ENCODE measurements at places on chromosomes 16 and 17.
A peak's percentile ranks its signal among the peaks of the same experiment; 100 is the strongest.

DNA sequence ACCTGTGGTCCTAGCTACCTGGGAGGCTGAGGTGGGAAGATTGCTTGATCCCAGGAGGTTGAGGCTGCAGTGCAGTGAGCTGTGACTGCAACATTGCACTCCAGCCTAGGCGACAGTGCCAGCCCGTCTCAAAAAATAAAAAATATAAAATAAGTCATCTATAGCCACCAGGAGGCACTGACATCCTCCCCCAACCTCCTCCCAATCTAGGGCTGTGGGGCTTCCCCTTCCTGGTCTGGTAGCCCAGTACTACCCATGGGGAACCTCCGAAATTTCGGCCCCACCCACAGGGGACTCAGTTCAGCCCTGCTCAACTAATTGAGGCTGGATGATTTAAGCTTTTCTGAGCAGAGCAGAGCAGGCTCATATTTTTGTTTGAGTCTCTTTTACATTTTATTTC is 3.2 kb downstream of the ZSCAN10 start:
- DNase-seq, result no peak

GRCh38 chr17:61394630-61395408 is 4.8 kb upstream of the TBX2 start:
- DNase-seq, result peak; percentile 10

DNA sequence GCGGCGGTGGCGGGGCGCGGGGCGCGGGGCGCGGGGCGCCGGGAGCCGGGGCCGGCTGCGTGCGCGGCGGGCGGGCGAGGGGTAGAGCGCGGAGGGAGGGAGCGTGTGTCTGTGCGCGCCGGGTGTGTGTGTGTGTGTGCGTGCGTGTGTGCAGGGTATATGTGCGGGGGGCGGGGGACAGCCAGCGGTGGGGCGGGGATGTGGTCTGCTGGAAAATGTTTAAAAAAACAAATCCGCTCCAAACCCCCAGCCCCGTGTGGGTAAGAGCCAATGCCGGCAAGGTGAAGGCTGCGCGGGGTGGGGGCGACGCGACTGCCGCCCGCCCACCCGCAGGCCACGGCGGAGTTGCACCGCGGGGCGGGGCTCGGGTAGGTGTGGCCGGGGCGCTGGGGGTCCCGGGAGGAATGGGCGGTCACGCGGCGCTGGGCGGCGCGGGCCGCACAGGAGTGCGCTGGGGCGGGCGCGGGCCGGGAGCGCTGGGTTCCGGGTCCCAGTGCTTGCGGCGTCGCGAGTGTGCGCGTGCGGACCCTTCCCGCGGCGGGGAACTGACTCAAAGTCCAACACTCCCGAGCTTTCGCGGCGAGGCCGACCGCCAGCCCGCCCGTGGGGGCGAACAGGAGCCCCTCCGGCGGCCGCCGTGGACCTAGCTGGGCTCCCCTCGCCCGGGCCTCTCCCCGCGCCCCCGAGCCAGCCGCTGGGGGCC is at the start of gene CYGB:
Gene CYGB (minus strand): TSS at position 132 of the 703 bp plus-strand sequence. CDS start 167 bp downstream, outside the sequence.
- peak; percentile 62 for DNase-seq

DNA sequence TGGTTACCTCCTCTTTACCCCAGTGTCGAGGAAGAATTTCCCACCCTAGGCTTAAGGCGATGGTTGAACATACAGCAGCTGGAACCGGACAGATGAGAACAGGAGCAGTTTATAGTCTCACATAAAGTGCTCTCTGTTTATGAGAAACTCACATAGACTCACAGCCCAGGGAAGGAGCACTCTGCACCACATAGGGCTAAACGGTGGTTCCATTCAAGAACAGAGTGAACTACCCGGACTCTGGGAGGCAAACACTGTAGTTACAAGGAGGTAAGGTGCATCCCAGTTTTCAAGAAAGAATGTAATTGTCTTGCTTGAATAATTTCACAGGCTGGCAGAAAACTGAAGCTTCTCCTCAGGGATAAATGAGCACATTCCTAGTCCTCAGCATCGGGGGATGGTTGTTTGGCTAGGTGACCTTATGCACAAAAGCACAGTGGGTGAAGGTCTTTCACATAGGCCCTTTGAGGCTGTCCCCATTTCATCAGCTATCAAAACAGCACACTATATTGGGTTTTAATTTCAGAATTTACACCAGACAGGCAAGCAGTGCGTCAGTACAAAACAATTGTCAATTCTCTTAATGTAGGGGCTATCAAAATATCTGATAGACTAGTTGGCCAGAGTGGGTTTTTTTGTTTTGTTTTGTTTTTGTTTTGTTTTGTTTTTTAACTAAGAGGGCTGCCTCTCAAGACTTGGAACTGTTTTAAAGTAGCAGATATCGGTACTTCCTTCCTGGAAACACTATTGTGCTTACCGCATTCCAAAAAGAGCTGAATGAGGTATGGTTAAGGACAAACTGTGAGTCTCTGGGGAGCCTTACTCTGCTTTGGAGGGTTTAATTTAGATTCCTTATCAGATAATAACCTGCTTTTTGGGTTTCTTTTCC is 918.1 kb upstream of the CDH8 start:
- no peak for DNase-seq

- DNase-seq, result no peak
These were observed 27.8 kb upstream of the MGAT5B start for GRCh38 chr17:76840443-76840767.

GRCh38 chr17:83125515-83126274 is 46.3 kb downstream of the METRNL start:
- DNase-seq, result no peak

DNA sequence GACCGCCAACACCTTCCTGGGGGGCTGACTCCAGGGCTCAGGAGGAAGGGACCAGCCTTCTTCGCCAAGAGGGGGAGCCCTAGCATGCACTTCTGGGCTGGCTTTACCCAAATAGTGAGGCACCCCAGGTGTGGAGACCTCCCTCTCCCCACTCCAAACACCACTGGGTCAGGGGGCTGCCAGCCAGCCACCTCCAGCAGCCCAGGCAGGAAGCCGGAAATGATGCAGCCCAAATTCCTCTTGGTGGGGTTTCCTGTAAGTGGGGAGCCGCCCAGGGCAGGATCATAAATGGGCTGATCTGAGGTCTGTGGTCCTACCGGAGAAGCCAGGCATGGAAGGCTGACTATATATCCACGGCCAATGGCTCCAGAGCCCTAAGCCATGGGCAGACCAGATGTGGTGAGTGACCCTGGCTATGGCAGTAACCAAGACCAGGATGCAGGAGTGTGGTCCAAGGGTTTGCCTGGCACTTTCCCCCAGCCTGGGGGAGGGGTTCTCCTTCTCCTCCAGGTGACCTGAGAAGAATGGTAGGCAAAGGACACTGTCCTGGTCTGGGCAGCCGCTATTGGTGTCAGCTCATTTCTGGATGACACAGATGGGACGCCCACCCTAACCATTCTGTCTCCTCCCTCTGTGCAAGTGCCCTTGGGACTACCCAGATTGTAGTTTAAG is 4.2 kb downstream of the GIT1 start:
- peak; percentile 57 for DNase-seq

Measured in cardiac fibroblast (primary cell).